ENCODE measurements at places on chromosomes 6 and 20.

GRCh38 chr20:1473246-1474220, 6.9 kb upstream of the NSFL1C start:
- DNase-seq = no peak

- DNase-seq = no peak
Observed at GRCh38 chr20:51871943-51872342, 69.6 kb upstream of the SALL4 start.

GRCh38 chr20:37228082-37228481, 33.5 kb downstream of the GHRH start:
- no peak for DNase-seq

DNA sequence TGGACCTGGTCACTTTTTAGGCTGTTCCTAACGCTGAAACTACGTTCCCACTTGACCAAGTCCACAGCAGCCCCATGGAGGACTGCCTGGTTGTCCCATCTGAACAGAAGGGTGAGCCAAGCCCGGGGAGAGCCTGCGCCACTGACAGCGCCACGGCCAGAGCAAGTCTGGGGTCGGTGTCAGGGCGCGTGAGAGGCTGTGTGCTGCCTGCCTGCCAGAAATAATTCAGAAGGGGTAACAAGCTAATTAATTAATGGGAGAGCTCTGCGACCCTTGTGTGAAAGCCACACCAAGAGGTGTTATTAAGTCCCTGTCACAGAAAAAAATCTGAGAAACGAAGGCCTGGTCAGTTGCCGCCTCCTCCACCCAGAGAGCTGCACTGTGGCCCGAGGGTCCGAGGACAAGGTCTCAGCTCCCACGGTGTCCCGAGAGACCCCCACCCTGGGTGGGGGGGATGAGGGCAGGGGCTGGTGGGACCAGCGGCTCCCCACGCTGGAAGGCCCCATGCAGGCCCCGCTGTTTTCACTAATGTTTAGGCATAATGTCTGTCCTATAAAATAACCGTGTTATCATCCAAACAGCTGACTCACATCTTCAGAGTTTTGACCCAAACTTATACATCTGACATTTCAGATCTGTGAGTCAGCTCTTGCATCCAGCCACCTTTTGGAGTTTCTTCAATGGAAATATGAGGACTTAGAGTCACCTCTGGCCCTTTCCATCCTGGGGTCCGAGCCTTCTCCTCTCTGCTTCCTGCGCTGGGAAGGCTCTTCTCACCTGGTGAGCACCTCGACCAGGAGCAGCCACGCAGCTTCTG, 58.5 kb downstream of the DLL1 start:
- no peak for DNase-seq

DNA sequence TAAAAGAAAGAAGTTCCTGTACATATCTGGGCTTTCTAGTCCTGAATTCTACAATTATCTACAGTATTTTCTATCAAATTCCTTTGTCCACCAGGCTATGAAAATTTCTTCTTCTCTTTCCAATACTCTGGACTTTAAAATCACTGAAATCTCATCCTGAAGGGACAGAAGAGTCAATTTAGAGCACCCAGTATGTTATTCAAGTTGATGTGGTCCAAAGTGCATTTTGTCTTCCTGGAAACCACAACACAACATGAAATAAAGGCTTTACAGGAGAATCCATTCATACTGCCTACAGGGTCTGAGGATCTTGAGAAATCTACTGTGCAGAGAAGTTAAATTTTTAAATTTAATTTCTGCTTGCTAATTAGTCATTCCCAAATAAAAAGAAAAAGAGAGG, 94.9 kb upstream of the ADGRF1 start:
- no peak for DNase-seq

DNA sequence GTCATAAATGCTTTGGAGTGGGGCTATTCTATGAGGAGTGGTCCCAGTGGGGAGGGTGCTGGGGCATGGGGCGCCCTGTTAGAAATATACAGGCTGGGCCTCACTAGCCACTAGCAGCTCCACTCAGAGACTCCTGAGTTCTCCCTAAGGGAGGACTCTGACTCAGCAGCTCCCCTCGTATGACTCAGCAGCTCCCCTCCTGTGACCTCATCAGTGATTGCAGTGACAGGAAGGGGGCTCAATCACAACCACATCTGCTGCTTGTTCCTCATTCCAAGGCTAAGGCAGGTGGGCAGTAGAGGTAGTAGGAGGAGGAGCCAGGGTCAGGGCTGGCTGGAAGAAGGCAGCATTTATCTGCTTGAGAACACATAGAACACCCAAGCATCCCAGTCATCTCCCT, 73.7 kb downstream of the PRND start:
- peak; percentile 55 for DNase-seq

GRCh38 chr20:63082308-63082938, 75.7 kb upstream of the BHLHE23 start:
- DNase-seq = peak; percentile 26

- DNase-seq = no peak
Observed at GRCh38 chr20:64101731-64102621, 5.4 kb downstream of the NPBWR2 start.

- no peak for DNase-seq
Observed at GRCh38 chr20:63014710-63015109, 7.9 kb upstream of the BHLHE23 start.

- DNase-seq = no peak
Observed at GRCh38 chr20:62694868-62695267, 13.8 kb upstream of the NTSR1 start.

GRCh38 chr20:16043931-16044330, 529.3 kb downstream of the KIF16B start:
- DNase-seq = no peak

All from kidney capillary endothelial cell (primary cell).